KG1 (cell line): ENCODE measurements at places on chromosomes 3 and 15.

DNA sequence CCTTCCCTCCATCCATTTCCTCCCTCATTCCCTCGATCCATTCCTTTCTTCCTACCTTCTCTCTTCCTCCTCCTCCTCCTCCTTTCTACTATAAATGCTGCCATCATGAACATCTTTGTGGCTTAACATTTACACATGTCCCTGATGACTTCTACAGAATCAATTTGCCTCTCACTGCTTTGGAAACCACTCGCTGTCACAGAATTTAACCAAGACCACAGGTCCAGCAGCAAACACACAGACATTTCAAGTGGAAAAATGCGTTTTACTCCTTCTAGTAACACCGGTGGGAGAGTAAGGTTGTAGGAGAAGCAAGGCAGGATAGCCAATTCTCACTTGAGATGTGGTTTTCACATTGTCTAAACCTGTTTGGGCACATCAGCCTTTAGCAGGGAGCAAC, 101.4 kb upstream of the LRIG1 start:
- DNase-seq, result no peak

DNA sequence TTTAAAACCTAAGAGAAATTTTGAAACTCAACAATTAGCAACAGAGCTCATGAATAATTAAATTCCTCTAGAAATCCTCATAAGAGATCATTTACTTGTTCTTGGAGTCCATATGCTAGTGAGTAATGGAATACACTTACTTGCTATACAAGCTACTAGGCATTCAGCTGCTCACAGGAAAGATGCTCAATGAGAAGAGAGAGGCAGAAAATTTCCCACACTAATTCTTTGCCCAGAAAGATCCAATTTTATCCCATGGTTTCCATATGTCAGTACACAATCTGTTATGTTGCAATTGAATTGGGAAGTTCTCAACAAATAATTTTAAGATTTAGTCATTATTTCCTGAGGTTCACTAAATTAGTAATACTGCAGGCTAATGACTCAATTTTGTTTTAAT, 310.4 kb downstream of the RYR3 start:
- DNase-seq, result no peak

GRCh38 chr3:32438596-32439344, 47.1 kb downstream of the CMTM7 start:
- DNase-seq, result no peak

GRCh38 chr3:5059782-5060181, 62.3 kb upstream of the ARL8B start:
- no peak for DNase-seq

DNA sequence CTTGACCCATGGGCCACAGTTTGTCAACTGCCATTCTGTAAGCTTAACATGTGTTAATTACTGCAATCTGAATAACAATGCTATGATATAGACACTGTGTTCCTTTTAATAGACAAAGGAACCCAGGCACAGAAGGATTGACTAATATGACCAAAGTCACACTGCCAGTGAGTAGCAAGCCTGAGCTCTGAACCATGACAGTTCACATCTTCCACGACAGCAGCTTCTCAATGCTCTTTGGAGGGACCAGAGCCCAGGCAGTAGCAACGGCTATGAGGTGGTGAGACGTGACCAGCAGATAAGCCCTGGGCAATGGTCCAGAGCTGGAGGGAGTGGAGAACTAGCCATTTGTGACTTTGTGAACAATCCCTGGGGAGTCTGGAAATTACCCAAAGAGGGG, 19.4 kb downstream of the CA12 start:
- DNase-seq, result no peak

- DNase-seq, result no peak
Observed at GRCh38 chr3:43017593-43018195, 38.6 kb downstream of the GASK1A start.

- DNase-seq, result no peak
Observed at GRCh38 chr3:63050548-63051177, 175.4 kb upstream of the CADPS start.

DNA sequence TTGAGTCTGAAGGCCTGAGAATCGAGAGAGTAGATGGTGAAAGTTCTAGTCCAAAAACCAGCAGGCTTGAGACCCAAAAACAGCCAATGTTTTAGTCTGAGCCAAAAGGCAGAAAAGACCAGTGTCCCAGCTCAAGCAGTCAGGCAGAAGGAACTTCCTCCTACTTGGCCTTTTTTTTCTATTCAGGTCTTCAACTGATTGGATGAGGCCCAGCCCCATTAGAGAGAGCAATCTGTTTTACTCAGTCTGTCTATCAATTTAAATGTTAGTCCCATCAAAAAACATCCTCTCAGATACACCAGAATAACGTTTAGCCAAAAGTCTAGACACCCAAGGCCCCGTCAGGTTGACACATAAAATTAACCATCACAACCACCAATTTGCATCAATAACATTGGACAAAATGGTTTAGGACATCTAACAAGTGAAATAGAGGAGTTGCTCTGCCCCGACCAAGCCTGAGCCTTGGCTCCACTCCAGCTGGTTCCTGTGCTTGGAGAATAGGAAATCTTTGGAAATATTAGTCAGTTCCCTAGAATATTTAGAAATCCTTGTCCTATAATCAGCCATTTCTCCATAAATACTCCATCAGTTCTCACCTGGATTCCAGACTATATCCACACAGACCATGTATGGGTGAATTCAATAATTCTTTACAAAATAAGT, 51.4 kb upstream of the LIPC start:
- no peak for DNase-seq

DNA sequence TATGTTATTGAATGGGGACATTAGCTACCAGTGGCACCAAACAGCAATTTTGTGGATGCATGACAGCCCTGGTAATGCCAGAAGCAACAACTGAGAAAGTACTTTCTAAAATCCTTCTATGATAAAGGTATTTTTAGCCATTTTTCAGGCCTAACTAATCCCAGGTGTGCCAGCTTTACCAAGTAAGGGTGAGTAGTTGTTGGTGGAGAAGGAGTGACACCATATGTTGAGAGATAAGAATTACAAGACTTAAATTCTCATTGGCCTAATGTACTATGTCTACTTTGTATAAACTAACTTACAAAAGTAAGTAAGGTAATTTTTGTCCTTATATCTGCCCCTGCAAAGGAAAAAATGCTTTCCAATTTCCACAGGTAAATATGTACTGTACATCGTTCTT, 4.1 kb upstream of the COX17 start:
- no peak for DNase-seq

DNA sequence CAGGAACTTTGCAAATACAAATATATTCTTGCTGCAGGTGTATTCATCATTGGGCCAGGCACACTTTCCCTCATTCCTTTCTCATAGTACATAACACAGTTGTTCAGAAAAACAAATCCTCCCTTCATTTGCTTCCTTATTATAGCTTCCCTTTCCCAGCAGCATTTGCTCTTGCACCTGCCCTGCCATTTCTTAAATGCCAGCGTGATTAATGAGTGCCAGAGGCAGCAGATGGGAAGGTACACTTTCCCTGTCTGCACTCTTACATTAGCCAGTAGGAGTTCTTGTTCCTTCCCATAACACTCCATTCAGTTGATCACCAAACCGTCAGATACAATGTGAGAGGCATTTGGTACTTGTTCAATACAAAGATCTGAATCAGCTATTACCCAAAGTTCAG, 128.5 kb upstream of the GAP43 start:
- DNase-seq, result no peak

DNA sequence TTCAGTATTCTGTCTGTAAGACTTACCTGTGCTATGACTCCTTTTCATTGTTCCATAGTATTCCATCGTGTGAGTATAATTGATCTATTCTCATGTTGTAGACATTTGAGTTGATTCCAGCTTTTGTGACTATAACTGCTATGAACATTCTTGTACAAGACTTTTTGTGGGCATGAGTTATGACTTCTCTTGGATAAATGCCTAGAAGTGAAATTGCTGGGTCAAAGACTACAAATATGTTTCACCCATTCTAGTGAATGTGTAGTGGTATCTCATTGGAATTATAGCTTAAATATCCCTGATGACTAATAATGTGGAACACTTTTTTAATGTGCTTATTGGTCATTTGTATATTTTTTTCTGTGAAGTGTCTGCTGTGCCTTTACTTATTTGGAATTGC, 27.6 kb upstream of the NPHP3 start:
- no peak for DNase-seq

DNA sequence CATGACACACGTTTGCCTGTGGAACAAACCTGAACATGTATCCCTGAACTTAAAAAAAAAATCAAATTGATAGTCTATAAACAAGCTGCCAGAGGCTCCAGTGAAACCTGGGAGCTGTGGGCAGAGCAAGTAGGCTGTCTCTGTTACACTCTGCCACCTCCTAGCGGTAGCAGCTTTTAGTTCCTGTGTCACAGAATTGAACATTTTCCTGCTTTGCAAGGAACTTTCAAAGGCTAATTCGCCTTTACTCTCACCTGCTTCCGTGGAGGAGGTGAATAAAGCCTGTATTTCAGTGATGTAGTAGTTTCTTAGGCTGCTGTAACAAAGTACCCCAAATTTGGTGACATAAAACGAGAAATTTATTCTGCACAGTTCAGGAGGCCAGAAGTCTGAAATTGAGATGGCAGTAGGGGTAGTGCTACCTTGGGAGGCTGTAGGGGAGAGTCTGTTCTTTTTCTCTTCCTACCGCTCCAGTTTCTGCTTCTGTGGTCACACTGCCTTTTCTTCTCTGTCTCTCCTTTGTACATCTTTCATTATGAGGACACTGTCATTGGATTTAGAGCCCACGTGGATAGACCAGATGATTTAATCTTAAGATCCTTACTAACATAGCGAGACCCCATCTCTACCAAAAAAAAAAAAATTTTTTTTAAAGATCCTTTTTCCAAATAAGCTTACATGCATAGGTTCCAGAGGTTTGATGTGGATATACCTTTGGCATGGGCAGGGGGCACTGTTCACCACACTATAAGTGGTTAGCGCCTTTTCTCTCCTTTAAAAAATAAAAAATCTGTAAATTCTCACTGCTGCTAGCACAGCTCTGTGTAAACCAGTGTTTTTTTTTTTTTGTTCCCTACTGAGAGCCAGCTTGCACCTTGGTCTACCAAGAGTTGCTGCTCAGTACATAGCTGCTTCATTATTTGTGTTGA, 25.3 kb downstream of the FBXO22 start:
- DNase-seq, result no peak

- DNase-seq, result no peak
Observed at GRCh38 chr3:69300296-69300695, 85.6 kb downstream of the FRMD4B start.

GRCh38 chr3:195131176-195131575, 139.8 kb downstream of the XXYLT1 start:
- no peak for DNase-seq
